ENCODE measurements at places on chromosomes 5 and 9. TPM values are rescaled to one million over a fixed set of nuclear protein-coding genes. Genes with fewer than 3 reads are reported as not detected.

Gene PRKACG
- not detected for total RNA-seq

Gene TAS2R1
- total RNA-seq, result not detected

Gene ANXA2R
- 0.41 TPM for total RNA-seq

Gene SYNPO
- 3.7 TPM for total RNA-seq

Gene BTNL8
- total RNA-seq, result not detected

Gene ZNF879
- 16.7 TPM for total RNA-seq

Gene SPATA31A7
- not detected for total RNA-seq

Gene OTULINL
- 18.8 TPM for total RNA-seq

Gene WDR31
- total RNA-seq, result 2.4 TPM

Gene TMC1
- 0.82 TPM for total RNA-seq

Gene TMEM252
- not detected for total RNA-seq

Gene ANKRD18B
- not detected for total RNA-seq

Gene DDX4
- 0.82 TPM for total RNA-seq

- no peak for DNase-seq
Observed at GRCh38 chr5:109769597-109770291, 80.0 kb downstream of the MAN2A1 start.

DNA sequence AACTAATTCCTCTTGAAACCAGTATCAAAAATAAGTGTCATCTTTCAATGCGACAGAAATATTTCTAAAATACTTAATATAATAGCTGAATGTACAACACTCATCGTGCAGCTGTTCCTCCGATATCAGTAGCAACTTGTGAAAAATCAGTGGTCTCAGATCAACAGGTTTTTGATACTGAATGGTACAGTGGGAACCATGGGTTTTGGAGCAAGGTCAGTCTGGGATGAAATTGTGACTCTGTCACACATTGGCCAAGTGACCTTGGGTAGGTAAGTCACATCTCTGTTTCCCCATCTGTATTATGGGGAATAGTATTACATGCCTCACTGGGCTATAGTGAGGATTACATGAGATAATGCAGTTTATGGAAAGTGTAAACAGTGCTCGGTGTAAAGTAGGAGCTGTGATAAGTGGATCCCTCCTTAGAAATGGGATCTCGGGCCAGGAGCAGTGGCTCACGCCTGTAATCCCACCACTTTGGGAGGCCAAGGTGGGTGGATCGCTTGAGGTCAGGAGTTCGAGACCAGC is 17.3 kb downstream of the EXOSC2 start:
- DNase-seq, result no peak

GRCh38 chr9:130860458-130861316 is 25.6 kb downstream of the ABL1 start:
- no peak for DNase-seq

- no peak for DNase-seq
Observed at GRCh38 chr9:84218322-84218721, 122.2 kb downstream of the SLC28A3 start.

GRCh38 chr5:32360906-32361305 is 48.2 kb upstream of the MTMR12 start:
- no peak for DNase-seq

DNA sequence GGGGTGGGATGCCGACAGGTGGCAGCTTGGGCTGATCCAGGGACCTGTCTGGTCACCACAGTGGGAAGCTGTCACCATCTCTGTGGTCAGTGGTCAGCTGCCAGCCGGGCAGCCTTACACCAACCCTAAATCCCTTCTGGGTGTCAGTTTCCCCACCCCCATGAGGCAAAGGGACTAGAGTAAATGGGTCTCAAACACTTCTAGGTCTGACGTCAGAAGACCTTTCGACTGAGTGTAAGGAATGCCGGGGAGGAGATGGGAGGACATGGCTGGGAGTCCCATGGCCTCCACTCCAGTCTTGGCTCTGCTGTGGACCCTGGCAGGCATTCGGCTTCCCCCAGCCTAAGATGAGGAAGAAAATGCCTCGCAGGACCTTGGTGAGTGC is 40.3 kb upstream of the SLC25A51 start:
- no peak for DNase-seq

DNA sequence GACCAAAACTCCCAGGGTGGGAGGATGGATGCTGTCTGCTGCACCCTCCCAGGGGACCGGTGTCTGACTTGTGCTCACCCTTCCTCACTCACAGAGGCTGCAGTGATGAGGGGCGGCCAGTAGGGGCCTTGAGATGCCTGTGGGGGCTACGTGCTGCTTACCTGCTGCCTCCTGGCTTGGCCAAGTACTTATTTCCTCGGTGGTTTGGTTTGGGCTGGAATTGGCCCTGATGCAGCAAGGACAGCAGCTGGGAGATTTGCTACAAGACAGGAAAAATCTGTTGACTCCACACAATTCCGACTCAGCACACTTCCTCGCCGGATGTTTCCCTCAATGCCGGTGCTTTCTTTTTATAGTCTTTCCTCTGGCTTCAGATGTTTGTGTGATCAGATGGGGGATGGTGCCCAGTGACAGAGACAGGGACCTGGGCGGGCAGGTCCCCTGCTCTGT is 6.6 kb downstream of the PCDH12 start:
- DNase-seq, result no peak

DNA sequence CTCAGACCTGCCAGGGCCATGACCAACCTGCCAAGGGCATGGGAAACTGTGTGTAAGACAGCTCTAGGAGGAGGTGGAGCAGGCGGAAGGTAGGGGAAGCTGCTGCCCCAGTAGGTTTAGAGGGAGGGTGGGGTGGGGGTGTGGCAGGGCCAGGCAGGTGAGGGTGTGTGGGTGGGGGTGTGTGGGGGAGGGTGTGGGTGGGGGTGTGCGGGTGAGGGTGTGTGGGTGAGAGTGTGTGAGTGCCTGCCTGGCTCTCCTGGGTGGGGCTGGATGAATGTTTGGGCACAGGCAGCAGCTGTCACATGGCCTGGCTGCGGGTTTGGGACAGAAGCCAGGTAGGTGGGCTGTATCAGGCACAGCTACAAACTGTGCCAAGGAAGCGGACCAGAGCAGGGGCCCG is 8.8 kb upstream of the N4BP3 start:
- DNase-seq, result no peak

- DNase-seq, result no peak
Observed at GRCh38 chr9:131554843-131555351, 9.6 kb downstream of the PRRT1B start.

DNA sequence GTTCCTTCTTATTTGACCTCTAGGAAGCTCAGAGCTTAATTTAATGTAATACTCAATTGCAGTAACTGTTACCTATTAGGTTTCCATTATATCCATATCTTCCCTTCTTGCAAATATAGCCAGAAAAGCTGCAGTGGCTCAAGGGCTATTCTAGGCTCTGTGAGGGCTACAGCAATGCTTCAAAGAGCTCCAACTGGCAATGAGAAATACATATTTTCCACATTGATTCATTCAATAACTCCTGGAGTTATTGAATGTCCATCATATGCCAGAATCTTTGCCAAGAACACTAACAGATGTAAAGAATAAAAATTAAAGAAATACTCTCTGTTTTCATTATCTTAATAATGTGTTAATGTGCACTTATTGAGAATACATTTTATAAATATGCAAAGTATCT is 396.9 kb upstream of the PAPPA start:
- DNase-seq, result no peak

GRCh38 chr9:134983074-134983473 is 65.4 kb upstream of the FCN1 start:
- DNase-seq, result no peak

- DNase-seq, result no peak
Observed at GRCh38 chr5:73664796-73665195, 38.8 kb downstream of the ARHGEF28 start.

GRCh38 chr9:120876842-120877240 is at the start of gene PHF19:
Gene PHF19, minus strand, starts transcription at chr9:120877188. Its CDS starts 2,447 bp downstream, at chr9:120874741.
- peak; percentile 64 for DNase-seq

- no peak for DNase-seq
Observed at GRCh38 chr5:139401546-139401945, 2.3 kb downstream of the SPATA24 start.

DNA sequence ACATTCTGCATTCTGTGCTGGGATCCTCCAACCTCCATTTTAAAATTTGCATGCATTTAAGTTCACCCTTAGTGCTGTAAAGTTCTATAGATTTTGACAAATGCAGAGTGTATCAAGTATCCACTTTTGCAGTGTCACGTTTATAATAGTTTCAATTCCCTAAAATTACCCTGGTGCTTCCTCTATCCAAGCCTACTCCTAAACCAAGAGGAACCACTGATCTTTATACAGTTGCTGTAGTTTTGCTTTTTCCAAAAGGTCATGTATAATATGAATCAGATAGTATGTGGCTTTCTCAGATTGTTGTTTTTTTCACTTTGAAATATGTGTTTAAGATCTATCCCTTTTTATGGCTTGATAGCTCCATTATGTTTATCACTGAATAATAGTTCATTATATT is 468.4 kb upstream of the CDH6 start:
- no peak for DNase-seq

DNA sequence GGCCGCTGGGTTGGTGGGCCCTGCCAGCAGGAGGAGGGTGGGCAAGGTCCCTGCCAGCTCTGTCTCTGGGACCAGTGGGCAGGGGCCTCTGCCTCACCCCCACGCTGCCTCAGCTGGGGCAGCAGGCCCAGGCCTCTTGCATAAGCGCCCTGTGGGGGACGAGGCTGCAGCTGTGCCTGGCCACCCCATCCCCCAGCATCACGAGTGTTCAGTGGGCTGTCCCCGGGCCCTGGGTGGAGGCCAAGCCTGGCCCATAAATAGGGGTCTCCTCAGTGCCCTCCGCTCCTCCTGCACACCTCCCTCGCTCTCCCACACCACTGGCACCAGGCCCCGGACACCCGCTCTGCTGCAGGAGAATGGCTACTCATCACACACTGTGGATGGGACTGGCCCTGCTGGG is at the start of gene PTGDS:
PTGDS (plus strand) TSS at position 282 of the 400 bp plus-strand sequence; CDS start at position 357, 75 bp downstream.
- peak; percentile 94 for DNase-seq

DNA sequence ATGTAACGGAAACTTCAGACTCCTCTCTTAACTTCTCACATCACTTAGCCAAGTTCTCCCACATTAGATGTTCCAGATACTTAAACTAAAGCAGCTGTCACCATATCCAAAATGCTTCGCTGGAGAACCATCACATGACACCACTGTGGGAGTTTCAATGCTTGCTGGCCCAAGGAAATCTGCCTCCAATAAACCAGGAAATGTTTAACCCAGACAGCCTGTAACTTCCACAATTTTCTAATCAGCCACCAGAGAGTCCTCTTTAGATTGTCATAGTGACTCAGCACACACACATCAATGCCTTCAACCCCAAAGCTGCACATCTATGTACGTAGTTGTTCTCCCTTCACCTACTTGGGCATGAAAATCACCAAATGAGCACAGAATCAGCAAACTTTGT is 118.7 kb downstream of the LPAR1 start:
- DNase-seq, result no peak

DNA sequence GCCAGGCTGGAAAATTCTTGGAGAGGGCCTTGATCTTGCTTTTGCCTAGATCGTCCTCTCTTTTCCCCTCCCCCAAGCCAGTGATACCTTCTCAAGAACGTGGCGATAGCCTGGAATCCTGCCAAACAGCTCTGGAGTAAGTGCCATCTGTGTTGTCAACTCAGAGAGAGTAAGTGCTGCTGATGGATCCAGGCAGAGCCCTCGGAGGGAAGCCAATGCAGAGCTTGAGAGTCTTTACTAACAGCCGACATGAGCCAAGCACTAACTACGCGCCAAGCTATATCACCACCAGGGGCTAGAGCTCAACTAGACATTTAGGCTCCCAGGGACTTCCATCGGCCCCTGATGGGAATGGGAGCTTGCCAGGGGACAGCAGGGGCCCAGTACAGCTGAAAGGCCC is 17.6 kb downstream of the RAPGEF1 start:
- DNase-seq, result no peak

DNA sequence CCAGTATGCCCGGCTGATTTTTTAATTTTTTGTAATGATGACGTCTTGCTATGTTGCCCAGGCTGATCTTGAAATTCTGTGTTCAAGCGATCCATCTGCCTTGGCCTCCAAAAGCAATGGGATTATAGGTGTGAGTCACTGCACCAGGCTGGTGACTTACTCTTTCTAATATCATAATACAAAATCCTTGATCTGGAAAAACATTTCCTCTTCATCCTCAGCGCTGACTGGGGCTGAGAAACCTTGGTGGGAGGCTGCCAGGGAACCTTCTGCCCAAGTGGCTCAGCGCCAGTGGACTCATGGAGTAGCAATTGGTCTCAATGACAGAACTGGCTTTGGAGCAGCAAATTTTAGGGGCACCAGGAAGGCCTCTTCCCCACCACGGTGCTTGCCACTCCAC is 17.5 kb upstream of the SEMA4D start:
- no peak for DNase-seq

GRCh38 chr5:94932259-94932658 is 313.8 kb downstream of the SLF1 start:
- DNase-seq, result no peak

DNA sequence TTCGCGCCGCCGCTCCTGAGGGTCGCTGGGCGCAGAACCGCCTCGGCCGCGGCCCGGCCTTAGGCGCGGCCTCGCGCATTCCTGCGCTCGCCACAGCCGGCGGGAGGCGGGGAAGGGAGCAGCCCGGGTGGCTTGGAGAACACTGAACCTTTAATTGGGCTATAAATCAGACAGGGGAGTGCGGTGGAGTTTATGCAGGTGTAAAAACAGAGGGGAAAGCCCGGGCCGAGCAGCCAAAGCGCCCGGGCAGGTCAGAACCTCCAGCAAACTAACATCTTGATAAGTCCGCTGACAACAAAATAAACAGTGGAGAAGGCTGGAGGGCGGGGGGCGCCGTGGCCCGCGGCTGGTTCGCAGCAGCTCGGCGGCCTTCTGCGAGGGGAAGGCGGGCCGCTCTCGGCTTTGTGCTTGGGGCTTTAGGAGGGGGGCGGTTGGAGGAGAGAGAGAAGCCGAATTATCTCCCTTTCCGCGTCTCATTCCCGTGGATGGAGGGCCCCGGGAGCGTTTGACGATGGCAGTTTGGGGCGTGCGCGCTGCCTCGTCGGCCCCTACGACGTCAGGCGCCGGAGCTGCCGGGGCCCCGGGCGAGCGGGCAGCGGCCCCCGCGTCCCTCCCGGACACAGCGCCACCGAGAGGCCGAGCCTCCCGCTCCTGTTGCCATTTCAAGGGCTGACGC is 11.3 kb downstream of the FOXD1 start:
- no peak for DNase-seq
